ENCODE measurements at places on chromosomes 7 and 10.
A peak's percentile ranks its signal among the peaks of the same experiment; 100 is the strongest.

DNA sequence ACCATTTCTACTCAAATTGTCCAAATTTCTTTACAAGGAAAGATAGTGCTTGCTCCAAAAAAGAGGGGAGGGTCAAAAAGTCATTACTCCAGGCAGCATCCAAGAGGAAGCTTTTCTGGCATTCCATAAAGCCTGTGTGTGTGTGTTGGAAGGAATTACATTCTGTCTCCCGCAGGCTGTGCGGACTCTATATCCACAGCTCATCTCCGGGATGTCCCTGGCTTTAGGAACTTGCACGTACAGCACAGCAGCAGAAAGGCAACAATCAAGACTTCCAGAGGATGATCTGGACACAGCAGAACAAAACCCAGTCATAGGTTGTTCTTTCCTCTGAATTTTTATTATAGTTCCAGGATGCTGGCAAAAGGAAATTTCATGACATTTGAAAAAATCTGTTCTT is 94.8 kb downstream of the ITIH5 start:
- DNase-seq, result no peak

- no peak for DNase-seq
Observed at GRCh38 chr7:92633211-92633906, 43.2 kb upstream of the FAM133B start.

DNA sequence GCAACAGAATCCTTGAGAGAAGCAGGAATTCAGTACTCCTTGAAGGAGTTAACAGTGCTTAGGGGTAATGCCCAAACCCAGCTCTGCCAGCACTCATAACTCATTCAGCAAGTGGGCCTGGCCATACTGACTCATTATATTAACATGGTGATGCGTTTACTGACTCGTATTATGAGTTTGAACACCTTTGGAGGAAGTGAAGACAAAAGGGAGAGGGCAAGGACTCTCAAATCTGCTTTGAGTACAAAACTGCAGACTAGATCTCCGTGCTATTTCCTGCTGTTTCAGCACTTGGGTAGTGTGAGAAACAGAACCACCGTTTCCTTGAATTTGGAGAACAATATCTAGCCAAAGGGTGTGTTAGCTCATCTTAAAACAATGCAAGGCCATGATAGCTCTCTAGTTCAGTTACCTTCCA is 30.8 kb downstream of the SLC16A9 start:
- no peak for DNase-seq

GRCh38 chr7:44547536-44548231 is 6.6 kb upstream of the NPC1L1 start:
- no peak for DNase-seq

DNA sequence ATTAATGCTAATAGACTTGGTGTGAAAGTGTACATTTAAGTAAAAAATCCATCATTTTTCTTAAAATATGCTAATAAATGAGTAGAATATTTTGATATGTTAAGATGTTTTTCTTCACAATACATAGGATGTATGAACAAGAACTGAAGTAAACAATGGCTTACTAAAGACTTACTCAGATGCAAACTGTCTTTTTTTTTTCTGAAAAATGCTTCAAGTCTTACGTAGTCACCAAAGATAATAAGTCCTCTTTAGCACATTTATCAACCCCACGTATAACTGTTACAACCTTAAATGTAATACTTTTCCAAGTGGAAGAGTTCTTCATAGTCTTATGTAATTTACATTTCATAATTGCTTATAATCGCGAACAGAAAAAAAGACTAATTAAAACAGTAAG is 54.8 kb downstream of the MDFIC start:
- DNase-seq, result no peak

DNA sequence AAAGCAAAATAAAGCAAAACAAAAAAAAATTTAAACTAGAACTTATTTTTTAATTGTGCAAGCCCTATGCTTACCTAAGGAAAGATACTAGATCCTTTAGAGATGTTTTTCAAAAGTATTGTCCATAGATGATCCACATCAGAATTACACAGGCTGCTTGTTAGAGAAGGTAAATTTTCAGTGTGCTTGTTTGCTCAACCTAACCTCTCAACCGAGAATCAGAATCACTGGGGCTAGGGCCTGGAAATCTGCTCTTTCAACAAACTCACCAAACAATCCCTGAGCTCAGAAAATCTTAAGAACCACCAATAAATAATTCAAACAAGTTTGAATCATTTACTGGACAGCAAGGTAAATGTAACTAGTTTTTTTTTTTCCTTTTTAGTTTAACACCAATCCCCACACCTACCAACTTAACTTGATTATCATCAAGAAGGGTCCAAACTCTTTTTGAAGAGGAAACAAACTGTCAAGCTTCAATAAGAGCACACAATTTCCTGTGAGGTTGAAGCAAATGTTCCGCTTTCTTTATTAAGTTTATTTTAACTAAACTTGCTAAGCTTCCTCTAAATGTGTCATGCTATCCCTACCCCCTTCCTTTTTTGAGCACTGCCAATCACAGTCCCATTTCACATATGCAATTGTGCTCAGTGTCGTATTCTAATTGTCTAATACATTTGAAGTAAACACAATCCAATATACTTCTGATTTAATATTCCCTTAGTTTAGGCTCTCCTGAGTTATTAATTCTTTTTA is 7.4 kb upstream of the TSPAN33 start:
- DNase-seq, result no peak

GRCh38 chr10:71217266-71218045 is 5.1 kb downstream of the UNC5B start:
- peak; percentile 69 for DNase-seq

DNA sequence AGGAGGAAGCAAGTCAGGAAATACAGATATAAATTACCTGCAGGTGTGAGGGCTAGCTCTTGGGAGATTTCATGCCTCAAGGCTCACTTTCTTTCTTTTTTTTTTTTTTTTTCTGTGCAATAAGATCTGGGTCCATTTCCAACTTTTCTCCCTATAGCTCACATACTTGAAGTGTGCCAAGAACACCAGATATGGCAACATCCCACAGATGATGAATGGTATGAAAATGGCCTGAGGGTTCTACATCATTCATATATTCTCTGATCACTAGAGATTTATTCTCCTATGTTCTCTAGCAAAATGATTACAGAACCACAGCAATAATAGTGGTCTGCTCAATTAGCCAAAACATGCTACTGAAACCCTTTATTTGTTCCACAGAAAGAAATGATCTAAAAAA is 117.2 kb downstream of the LRRTM3 start:
- DNase-seq, result no peak

- DNase-seq, result no peak
Observed at GRCh38 chr7:101731502-101732084, 85.8 kb upstream of the CUX1 start.

- DNase-seq, result no peak
Observed at GRCh38 chr7:26332698-26333097, 41.0 kb downstream of the SNX10 start.

DNA sequence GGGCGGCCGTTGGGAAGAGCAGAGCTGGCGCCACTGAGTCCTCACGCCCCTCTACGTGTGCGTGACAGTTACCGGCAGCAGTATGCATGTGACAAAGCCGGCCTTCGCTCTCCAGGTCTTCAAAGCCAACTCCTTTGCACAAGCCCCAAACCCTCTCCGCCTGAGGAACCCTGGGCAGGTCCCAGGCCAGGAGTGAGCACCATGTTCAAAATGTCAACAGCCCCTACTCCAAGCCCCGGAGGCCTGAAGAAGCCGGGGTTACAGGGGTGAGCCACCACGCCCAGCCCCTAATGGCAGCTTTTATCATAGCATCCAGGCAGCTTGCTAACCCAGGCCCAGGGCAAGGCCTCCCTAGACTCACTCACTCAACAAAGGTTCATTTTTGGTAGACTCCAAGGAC is 70.8 kb downstream of the OAT start:
- DNase-seq, result peak; percentile 45

- no peak for DNase-seq
Observed at GRCh38 chr10:120131183-120131582, 238.7 kb downstream of the SEC23IP start.

DNA sequence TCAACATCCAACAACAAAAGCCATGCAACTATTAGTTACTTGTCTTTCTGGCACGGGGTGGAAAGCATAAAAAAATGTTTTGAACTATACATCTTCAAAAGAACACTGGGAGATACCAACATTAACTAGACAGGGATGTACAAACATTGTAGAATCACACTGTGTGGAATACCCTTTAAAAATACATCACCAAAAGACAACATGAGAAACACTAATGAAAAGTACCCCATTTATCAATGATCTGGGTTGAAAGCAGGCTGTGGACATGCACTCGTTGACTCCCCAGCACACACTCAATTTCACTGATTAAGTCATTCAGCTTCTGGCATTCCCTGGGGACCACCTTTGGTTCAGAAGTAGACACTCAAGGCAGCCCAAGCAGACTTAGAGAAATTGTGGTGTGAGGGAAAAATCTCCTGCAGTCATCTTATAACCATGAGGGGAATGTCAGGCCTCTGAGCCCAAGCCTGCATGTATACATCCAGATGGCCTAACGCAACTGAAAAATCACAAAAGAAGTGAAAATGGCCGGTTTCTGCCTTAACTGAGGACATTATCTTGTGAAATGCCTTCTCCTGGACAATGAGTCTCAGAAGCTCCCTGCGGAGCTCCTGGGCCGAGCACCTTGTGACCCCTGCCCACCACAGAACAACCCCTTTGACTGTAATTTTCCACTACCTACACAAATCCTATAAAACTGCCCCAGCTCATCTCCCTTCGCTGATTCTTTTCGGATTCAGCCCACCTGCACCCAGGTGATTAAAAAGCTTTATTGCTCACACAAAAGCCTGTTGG is 53.0 kb downstream of the CACUL1 start:
- DNase-seq, result no peak

GRCh38 chr10:72935361-72935760 is 19.2 kb downstream of the PLA2G12B start:
- DNase-seq, result no peak

- no peak for DNase-seq
Observed at GRCh38 chr10:102275343-102275742, 30.0 kb downstream of the GBF1 start.

DNA sequence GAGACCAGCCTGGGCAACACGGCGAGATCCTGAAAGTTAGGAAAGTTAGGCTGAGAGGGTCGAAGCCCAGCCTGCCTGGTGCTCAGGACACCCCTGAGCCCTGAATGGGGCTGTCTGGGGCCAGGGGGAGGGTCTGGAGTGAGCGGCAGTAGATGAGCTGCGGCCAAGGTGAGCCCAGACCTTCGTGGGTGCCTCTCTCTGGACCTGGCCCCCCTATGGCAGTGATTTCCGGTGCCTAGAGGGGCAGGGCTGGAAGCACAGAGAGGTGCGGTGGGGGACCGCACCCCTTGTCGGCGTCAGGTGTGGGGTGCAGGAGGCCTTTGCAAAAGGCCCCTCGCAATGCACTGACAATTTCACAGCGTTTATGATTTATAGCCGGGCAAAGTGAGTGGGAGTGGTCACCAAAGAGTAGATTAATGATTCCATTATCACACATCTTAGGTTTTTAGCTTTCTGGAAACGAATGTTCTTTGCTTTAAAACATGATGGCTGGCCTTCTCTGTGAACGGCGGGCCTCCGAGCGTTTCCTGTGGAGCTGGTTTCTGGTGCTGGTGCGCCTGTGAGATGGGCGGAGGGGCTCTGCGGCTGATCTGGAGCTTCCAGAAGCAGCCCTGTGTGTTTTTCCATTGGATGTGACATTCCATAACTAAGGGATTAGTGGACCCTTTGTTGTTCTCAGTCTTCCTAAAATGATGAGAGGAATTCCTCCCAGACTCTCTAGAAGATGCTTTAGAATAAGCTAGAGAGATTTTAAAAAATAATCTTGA is 171.0 kb upstream of the ZNF32 start:
- DNase-seq, result no peak

DNA sequence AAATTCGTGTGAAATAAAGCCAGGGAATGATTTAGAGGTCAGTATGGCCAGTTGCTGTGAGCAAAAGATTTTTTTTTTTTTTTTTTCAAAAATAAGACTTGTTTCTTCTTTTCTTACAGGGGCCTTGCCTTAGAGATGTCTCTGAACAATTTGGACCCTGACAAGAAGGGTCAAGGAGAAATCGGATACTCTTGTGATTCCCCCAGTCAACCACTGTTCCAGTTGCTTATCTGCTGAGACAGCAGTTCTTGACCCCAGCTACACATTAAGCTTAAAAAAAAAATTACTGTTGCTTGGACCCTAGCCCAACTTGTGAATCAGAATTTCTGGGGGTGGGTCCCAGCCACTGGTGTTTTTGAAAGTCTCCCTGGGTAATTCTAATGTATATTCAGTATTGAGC is 12.0 kb upstream of the FMC1 start:
- DNase-seq, result no peak

GRCh38 chr7:41574377-41574776 is 128.5 kb downstream of the INHBA start:
- no peak for DNase-seq

GRCh38 chr10:86849181-86849894 is 92.9 kb downstream of the BMPR1A start:
- DNase-seq, result no peak

DNA sequence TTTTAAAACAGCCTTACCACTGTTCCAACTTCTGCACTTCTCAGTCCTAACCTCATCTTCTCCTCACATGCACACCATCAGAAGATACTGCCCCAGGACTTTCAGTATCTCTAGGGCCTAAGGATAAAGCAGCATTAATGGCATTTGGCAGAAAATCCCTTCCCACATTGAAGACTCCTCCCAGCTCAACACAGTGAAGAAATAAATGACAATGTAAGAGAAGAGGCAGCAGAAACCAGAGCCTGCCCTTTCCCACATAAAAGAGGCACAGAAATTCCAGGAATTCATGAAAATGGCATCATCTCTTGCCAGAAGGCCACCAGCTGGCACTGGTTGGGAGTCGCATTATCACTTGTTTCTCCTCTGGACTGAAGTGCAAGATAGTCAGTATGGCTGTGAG is 3.7 kb downstream of the GCC1 start:
- DNase-seq, result no peak

- DNase-seq, result no peak
Observed at GRCh38 chr10:31011665-31012022, 20.0 kb downstream of the ZNF438 start.

- DNase-seq, result no peak
Observed at GRCh38 chr10:97564776-97565175, 7.8 kb upstream of the ANKRD2 start.

GRCh38 chr10:23780331-23780730 is 341.5 kb downstream of the OTUD1 start:
- DNase-seq, result no peak

DNA sequence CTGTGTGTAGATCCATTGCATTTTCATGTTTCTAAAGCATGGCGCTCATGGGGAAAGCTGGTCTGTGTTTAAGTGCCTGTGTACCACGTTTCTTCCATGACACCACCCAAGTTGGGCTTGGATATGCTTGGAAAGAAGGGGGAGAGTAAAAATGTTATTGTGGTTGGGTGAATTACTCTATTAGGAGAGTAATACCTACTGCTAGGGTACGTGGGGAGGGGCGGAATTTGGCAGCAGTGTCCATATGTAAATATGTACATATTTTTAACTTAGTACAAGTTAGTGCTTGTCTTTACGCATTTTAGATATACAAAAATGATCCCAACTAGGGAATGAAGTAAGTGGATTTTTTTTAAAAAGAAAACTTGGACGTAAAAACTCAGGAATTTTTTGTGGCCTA is 42.9 kb upstream of the SAMD8 start:
- DNase-seq, result no peak
